Esophagus squamous epithelium (tissue), 5 donors: ENCODE measurements at places on chromosomes 6 and 20.

DNA sequence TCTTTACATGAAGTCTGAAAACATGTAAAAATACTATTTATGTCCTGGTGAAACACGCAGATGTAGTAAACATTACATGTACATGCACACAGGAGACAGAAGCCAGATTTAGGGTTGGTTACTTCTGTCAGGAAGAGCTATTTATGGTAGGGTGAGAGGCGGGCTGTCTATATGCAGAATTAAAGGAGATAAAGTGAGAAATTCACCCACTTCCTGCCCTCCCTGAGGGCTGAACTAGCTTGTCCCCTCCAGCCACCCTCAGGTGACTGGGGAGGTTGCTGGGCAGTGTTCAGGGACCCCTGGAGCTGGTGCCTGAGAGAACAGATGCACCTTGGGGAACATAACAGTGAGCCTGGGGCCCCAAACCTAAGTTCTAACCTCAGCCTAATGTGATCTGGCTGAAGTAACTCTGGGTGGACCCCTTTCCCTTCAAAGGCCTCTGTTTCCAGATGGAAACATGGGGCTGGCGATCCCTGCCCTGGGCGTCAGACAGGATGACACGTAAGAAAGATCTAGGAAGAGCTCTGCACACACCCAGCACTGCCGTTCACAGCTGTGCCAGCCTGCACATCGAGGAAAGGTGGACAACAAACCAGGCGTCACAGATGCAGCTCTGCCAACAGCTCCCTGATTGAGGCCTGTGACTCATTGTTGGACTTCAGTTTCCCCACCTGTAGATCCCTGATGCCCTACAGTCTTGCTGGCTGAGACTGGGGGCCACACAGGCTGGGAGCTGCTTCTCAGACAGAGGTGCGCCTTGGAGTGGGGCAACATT is 1.3 kb downstream of the PI16 start:
- no peak for DNase-seq

GRCh38 chr6:109653264-109653663 is 37.7 kb downstream of the AK9 start:
- no peak for DNase-seq

GRCh38 chr20:39812116-39812515 is 850.0 kb downstream of the DHX35 start:
- DNase-seq = no peak

DNA sequence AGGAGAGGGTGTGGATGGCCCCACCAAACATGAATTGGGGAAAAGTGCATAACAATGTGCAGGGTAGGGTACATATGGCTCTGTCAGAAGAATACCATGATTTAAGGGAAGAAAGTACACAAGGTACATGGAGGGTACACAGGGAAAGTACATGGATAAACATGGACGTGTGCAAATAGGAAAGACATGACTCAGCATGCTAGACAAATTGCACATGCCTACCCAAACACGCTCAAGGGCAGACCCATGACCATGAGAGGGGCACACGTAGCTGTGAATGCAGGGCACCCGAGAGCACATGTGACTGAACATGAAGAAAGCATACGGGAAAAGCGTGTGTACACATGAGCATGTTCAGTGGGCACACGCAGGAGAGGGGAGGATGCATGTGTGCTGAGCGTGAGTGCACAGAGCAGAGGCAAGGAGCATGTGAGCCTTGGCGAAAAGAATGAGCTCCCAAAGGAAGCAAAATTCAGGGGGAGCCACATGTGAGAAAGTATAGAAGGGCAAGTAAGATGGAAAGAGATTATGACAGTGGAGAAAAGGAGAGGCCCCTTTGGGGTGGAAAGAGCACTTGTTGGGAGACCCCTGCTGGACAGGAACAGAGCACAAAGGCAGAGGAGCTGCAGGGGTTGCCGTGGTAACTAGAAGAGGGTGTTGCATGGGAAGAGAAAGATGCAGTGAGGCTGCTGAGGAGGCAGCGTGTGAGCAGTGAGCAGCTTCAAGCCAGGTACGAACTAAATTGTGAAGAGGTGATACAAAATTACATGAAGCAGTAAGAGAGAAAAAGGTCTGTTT is 17.8 kb downstream of the OR2H2 start:
- no peak for DNase-seq

- no peak for DNase-seq
Measured at GRCh38 chr6:106247293-106247692, 78.3 kb downstream of the ATG5 start.

GRCh38 chr20:63895202-63895951 is 451 bp downstream of the DNAJC5 start:
- DNase-seq = no peak

GRCh38 chr6:111447051-111447450 is 36.0 kb downstream of the REV3L start:
- DNase-seq = no peak

GRCh38 chr6:3359101-3359752 is 97.6 kb downstream of the SLC22A23 start:
- no peak for DNase-seq

GRCh38 chr6:113627480-113627879 is 229.7 kb upstream of the MARCKS start:
- DNase-seq = no peak

DNA sequence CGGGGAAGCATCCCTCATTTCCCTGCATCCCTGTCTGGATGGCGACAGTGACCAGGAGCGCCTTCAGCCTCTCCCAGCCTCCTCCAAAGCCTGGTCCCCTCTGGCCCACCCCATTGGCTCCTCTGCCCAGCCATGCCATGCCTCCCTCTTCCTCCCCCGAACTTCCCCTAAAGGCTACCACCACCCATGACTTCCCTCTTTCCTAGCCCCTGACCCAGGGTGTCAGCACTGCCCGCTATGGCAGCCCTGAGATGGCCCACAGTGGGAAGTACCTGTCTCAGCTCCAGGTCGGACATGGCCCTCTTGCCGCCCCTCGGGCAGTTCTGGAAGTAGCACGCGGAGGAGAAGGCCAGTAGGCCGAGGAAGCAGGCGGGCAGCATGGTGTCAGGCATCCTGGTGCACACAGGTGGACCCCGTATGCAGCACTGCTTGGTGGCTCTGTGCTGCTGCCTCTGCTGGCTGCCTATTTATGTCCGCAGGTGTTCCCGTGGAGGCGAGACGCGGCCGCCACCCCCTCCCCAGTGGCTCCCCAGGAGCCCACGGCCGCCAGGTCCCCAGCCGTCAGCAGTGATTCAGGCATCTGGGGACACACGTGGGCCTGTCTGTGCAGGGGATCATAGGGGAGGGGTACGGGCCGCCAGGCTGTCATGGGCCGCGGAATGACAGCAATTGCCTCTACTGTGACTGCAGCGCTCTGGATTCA is at the start of gene AVP:
Gene AVP (minus strand): TSS at position 442 of the 703 bp plus-strand sequence. CDS start 50 bp downstream, at position 392.
- no peak for DNase-seq

DNA sequence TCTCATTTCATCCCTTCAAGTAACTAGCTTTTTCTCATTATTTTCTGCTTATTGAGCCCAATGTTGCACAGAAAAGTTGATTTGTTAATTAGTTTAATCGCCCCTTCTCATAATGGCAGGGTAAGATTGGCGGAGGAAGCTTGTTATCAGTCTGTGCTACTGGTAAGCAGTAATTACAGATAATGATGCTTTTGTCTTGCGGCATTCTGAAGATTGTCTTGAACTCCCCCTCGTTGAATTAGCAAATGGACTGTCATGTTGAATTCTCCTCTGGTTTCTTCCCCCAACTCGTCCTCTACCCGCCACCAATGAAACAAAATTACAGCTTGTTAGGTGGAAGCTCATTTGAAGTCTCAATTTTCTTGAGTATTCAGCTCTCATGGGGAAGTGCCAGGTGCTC is 39.4 kb downstream of the PRDM13 start:
- no peak for DNase-seq

DNA sequence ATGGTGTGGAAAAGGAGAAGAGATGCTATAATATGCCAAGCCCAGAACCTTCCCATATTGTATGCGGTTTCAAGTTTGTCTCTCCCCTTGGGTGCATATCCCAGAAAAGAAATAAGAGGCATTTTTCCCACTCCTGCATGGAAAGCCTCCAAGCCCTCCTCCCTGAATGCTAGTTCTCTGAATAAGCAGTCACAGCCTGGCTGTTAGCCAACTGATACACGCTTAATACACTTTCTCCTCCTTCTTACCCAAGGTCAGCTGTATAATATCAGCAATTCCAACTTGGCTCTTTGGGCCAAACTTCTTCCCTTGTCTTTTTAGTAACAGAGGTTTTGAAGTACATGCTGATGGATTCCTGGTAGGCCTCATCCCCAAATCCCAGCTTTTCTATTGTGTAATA is 440.1 kb downstream of the EPHA7 start:
- no peak for DNase-seq
